ENCODE measurements at places on chromosomes 7 and 10.

- peak; percentile 3 for DNase-seq
Observed at GRCh38 chr10:60604342-60604741, 173.9 kb upstream of the CDK1 start.

GRCh38 chr10:70600512-70601395, 1.8 kb downstream of the PRF1 start:
- no peak for DNase-seq

DNA sequence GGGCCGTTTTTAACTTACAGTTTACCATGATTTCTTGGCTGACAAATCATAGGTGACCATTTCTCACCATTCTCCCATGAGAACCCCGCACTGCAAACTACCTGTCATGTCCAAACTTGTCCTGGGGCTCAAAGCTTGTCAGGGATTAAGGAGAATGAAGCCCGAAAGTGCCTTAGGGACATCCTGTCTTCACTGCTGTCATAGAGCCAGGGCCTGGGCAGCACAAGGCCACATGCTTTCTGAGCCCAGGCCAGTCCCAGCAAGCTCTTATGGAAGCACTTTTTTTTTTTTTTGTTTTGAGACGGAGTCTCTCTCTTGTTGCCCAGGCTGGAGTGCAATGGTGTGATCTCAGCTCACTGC, 33.9 kb downstream of the CCM2 start:
- no peak for DNase-seq

DNA sequence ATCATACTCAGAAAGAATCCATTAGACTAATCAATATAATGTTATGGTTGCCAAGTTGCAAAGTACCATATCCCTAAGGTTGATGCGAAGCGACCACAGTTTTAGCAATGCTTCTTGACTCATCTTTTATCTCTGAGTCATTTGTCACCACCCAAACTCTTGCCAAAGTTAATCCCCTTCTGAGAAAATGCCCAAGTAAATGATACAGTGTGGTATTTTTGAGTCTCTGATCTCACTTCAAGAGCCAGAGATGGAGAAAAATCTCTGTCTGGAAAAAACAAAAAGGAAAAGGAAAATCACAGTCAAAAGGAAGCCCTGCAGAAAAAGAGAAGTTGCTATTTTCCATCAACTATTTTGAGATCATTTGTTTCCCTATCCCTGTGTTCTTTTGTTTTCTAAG, 26.7 kb upstream of the OTUD1 start:
- no peak for DNase-seq

DNA sequence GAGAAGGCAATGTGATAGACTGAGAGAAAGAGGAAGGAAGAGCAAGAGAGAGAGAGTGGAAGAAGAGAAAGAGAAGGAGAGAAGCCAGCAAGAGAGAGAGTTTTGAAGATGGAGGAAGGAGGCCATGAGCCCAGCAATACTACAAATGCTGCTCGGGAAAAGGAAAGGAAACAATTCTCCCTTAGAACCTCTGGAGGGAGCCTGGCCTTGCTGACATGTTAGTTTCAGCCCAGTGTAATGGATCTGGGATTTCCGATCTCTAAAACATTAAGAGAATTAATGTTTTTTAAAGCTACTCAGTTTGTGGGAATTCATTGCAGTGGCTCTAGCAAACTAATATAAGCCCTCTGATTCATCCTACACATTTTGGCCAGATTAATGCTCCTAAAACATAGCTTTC, 206.8 kb upstream of the MTPN start:
- DNase-seq, result no peak
